CD4-positive, alpha-beta T cell treated with Interleukin-15 for 4 hours (primary cell): ENCODE measurements at places on chromosomes 6 and 20.

DNA sequence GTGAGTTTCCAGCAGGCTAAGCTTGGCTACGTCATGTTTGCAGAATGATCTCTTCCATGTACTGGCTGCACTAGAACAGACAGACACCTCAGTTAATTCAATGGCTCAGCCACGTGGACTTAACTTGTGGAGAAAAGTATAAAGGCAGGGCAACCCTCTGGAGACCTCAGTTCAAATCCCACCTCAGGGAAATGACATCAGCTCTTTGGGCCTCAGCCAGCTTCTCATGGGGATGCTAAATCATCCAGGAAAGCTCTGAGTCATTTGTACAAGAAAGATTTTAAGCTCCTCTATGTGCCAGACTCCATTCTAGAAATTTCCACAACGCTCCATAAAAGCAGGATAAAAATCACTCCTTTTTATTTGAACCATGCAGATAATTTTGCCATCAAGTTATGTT lies 128.5 kb upstream of the SALL4 start:
- DNase-seq, result no peak

- no peak for DNase-seq
These were observed 170.4 kb upstream of the THEMIS start for GRCh38 chr6:128071212-128071611.

- no peak for DNase-seq
These were observed 2.2 kb upstream of the OXT start for GRCh38 chr20:3068986-3069900.

DNA sequence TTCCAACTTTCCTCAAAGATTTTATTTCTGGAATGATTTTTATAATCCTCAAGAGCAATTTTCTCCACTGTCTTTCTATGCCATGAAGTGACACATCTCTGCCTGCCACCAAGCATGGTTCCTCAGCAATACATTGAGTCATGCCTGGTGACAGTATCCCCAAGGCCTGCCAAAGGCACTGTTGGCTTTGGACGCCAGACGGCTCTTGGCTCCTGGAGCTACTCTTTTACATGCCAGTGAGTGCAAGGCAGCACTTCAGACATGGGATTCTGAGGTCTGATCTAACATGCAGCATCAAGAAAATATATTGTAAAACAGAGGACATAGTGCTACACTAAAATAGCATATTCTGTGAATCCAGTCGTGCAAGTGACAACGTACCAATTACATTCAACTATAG lies 20.1 kb upstream of the PLEKHG1 start:
- no peak for DNase-seq

- DNase-seq, result no peak
These were observed 266.0 kb downstream of the SLC24A3 start for GRCh38 chr20:19478320-19478895.

DNA sequence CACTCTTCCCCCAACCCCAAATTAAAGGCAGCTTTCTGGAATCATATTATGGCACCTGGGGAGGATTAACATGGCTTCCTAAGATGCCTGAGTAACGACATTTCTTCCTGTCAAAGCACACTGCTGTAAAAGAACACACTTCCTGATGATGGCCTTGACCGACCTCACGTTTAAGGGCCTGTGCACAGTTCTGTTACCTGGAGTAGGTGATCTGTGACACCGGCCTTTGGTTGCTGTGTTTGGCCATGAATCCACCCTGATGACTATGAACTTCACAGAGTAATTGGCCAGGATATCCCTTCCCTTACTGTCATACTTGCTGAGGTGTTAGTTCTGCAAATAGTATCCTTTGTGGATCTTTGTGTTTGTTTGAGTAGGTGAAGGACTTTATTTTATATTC lies 45.8 kb downstream of the PLCB4 start:
- DNase-seq, result no peak

DNA sequence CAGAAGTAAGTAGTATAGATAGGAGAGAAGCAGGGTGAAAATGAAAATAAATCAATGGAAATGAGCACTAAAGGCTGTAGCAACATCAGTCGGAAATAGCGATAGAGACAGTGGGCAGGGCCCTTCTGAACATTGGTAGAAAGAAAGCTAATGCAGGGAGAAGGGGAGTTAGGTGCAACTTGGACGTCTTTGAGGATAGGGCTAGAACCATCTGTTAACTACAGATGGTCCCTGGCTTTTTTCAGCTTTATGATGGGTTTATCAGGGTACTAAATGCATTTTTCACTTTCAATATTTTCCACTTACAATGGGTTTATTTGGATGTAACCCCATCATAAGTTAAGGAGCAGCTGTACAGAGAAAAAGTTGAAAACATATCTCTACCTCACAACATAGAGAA lies 72.8 kb upstream of the CNR1 start:
- no peak for DNase-seq

DNA sequence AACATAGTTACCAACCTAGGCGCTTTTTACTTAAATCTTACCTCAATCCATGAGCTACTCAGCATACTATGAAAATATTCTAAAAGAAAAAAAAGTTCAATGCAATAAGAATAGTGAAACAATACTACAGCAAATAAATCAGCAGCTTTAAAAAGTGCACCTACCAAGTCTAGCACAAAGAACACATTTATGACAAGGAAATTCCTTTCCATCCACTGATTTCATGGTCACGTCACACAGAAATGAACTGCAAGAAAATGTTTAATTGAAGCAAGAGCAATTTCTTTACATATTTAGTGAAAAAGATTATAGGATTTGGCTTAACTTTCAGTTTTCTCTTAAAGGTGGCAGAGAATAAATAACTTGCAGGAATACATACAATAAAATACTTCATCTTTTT lies 36.2 kb downstream of the IBTK start:
- no peak for DNase-seq

- DNase-seq, result no peak
These were observed 13.8 kb downstream of the SYNGAP1 start for GRCh38 chr6:33433544-33434191.

DNA sequence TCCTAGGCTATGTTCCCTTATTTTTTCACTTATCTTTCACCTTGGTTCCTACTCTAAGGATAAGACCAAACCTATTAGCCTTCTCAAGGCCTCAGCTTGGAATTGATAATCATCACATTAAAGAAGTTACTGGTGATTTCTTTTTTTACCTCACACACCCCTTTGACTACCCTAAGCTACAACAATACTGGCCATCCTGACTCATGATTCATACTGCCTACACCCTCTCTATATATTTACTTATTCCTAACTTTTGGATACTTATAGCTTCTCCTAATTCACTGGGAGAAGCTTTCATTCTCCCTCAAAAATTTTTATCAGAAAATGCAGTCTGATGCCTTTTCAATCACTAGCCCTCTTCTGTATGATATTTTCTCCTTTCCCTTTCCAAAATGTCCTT lies 256.1 kb downstream of the TBX18 start:
- DNase-seq, result no peak

GRCh38 chr6:26382121-26382520 lies 787 bp upstream of the BTN2A2 start:
- DNase-seq, result no peak

GRCh38 chr20:17928211-17928611 lies 40.4 kb downstream of the SNX5 start:
- DNase-seq, result no peak

DNA sequence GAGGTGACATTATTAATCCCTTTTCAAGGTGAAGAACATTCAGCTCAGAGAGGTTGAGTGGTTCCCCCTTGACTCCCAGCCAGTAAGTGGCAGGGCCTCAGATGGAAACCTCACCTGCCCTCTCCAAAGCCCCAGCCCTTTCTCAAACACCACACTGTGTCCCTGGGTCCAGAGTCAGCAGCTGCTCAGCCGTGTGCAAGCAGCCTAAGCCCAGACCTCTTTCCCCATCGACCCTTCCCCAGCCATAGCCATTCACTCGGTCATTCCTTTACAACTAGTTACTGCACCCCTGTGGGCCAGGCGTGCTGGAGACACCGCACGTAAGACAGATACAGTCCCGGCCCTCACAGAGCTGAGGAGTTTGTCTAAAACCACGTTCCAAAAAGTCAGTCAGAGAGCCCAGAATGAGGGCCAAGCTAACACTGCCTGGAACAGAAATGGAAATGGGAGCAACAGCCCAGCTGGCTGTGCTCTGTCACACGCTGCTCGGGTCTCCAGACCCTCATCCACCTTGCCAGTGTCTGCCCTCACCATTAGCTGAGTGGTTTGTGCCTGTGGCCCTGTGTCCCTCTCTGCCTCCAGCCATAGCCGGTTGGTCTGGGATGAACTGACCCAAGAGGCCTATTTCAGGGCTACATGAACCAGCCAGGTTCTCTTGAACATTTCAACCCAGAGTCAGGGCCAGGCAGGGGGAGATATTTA lies 29.6 kb downstream of the ZC3H12D start:
- no peak for DNase-seq

GRCh38 chr20:6055161-6055783 lies 1.4 kb upstream of the LRRN4 start:
- no peak for DNase-seq

- peak; percentile 74 for DNase-seq
These were observed 7.3 kb downstream of the DNTTIP1 start for GRCh38 chr20:45798935-45799642.
